Epithelial cell of proximal tubule (primary cell): ENCODE measurements at places on chromosomes 13 and 19. TPM values are rescaled to one million over a fixed set of nuclear protein-coding genes. Genes with fewer than 3 reads are reported as not detected.

GRCh38 chr13:98921015-98921580, 56.8 kb downstream of the DOCK9 start:
- DNase-seq = no peak

DNA sequence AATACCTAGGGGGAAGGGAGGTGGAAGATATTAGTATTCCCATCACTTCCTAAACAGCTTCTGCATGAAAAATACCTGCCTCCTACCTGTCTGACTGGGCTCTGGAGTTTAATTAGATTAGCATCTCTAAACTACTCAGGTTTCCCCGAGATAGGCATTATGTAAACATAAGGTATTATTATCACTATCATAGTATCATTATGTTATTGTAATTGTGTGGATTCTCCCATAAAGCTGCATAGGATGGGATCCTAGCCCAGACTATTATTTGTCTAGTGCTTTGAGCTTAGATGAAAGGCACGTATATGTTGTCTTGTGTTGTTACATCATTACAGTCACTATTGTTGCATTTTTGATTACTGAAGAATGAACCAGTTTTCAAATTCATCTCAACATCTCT, 115.2 kb upstream of the SOX21 start:
- no peak for DNase-seq

- DNase-seq = no peak
Measured at GRCh38 chr13:79901336-79901735, 420.4 kb downstream of the NDFIP2 start.

DNA sequence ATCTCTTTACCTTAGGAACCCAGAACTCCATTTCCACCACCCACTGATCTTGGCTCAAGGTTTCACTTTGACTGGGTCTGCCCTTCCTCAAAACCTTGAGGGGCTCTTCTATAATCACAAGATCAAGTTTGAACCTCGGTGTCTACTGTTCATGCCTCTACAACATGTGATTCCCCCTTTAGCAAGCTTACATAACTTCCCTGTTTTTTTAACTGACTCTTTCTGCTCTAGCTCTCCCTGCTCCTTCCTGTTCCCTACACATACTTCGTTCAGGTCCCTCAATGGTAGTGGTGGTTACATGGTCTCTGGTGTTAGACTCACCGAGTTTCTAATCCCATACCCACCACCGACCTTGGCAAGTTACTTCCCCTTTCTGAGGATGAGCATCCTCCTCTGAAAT, 26.7 kb downstream of the CEACAM8 start:
- no peak for DNase-seq

DNA sequence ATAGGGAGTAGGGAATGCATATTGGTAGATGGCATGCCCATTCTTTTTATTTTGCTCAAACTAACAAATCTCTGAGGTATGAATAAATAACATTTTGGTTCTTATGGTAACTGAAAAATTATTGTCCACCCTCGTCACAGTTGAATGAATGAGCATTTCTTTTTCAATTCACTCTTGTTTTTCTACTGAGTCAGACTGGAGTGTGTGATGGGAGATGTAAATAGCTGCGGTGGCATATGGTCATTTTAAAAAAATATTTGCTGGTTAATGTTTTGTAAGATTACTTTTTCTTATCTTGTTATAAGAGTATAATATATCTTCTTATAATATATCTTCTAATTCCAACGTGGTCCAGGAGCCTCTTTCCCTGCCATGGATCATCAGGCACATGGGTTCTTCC, 586.5 kb downstream of the SLITRK5 start:
- DNase-seq = no peak

- DNase-seq = no peak
Measured at GRCh38 chr13:72590091-72590740, 137.2 kb downstream of the MZT1 start.

- no peak for DNase-seq
Measured at GRCh38 chr13:98575009-98575903, 1.7 kb downstream of the STK24 start.

DNA sequence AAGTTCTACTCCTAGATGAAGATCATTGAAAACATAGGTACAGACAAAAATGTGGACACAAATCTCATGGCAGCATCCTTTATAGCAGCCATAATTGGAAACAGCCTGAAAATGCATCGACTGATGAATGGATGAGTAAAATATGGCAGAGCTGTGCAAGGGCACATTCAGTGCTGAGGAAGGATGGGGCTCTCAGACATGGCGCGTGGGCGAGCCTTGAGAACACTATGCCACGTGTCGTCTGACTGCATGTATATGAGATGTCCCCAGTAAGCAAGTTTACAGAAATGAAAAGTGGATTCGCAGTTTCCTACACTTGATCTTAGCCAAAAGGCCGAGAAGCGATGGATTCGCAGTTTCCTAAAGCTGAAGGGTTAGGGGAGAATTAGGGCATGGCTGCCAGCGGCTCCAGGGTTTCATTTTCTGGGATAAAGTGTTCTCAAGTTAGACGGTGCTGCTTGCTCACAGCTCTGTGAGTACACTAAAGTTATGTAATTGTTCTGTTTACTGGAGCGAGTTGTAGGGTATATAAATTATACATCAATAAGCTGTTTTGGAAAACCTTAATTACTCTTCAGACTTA, 78.0 kb downstream of the RAB20 start:
- DNase-seq = no peak

- no peak for DNase-seq
Measured at GRCh38 chr13:67372868-67373464, 142.8 kb upstream of the PCDH9 start.

GRCh38 chr13:23399347-23399746, 34.2 kb downstream of the SACS start:
- no peak for DNase-seq

DNA sequence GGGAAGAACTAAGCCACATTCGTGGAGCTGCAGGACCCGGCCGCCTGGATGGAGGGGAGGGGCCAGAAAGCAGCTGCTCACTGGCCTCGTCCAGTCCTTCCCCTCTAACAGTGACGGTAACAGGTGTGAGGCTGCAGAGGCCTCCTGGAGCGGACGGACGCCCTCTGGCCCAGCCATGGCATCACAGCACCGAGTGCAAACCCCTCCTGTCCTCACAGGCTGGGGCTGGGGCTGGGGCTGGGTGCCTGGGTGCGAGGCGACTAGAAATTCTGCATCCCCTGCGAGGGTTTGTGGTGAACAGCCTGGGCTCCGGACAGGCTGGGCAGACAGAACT, 3.6 kb downstream of the MICOS13 start:
- DNase-seq = no peak

GRCh38 chr13:58254943-58255342, 623.4 kb downstream of the PCDH17 start:
- DNase-seq = no peak

DNA sequence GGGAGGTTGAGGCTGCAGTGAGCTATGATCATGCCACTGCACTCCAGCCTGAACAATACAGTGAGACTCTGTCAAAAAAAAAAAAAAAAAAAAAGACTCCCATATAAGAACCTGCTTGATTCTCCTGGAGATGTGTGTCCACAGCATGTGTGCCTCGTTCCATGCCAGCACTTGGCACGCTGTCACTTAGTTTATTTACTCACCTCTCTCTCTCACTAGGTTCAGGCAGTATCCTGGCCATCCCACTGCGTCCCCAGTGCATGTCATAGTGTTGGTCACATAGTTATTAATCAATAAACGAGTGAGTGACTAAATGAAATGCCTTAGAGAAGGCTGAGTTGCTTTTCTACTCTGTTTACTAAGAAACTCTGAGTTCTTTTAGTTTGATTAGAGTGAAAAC, 79.1 kb upstream of the GPR12 start:
- DNase-seq = no peak

- DNase-seq = no peak
Measured at GRCh38 chr19:23771316-23771715, 12.6 kb upstream of the ZNF681 start.

- DNase-seq = no peak
Measured at GRCh38 chr19:16871871-16872270, 16.9 kb upstream of the F2RL3 start.

- DNase-seq = no peak
Measured at GRCh38 chr19:31301306-31301980, 47.8 kb downstream of the TSHZ3 start.

DNA sequence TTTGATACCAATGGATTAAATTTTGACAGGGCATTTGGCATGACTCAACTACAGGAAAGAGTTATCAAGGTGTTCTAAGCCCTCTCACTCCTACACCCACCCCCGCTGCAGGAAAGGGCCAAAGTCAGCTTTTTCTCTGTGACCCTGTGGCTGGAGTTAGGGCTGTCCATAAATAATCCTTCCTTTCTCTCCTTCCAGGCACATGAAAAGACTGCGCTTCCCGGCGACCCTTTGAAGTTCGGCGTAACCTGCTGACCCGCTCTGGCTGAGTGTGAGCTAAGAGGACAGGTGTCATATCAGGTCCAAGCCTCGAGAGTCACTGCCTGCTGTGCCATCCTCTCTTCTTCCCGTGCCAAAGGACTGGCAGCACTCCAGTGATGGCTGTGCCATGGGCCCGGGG, 25.6 kb downstream of the ZNF114 start:
- no peak for DNase-seq

- DNase-seq = no peak
Measured at GRCh38 chr13:88086577-88086976, 415.4 kb downstream of the SLITRK5 start.

DNA sequence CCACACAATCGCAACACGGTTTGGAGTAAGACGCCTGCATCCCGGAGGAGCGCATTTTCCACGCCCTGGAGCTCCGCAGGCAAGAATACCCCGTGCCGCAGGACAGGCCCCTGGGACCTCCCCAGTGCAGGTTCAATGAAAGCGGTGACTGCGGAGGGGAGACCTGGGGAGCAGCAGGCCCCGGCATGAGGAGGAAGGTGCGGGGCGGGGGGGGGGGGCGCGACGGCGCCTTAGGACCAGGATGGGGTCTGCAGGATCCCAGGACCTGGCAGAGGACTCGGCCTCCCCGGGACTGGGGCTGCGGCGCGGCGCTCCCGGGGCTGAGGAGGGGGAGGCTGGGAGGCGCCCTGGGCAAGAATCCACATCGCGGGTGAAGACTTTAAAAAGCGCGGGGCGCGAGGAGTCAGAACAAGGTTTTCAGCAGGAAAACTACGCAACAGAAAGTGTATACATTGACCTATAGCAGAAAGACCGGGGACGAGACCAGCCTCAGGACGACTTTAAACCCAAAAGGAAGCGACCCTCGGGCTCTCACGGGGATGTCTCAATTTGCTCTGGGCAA, 432 bp downstream of the ZNF611 start:
- no peak for DNase-seq

- no peak for DNase-seq
Measured at GRCh38 chr13:113110852-113111315, 5.3 kb downstream of the F7 start.

DNA sequence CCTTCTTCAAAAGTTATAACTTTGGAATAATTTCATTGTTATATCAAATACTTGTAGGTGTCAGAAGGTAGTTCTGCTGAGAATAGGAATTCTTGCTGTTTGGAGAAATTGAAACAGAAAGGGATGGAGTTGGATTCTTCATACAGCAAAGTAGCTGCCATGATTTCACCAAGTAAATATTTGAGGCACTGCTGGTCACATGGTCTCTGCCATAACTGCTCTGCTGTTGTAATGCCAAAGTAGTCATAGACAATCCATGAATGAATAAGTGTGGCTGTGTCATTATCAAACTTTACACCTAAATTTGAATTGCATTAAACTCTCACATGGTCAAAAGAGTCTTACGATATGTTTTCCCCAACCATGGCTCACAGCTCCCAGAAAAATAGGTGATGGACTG, 308.6 kb downstream of the GPC6 start:
- peak; percentile 44 for DNase-seq

- no peak for DNase-seq
Measured at GRCh38 chr19:45636902-45637301, 2.3 kb downstream of the EML2 start.

- no peak for DNase-seq
Measured at GRCh38 chr13:31029102-31029501, 96.6 kb downstream of the TEX26 start.

Gene ZNF443
- total RNA-seq = 4.3 and 7.3 TPM in 2 replicates

Gene AP3D1
- 101 and 141 TPM in 2 replicates for total RNA-seq

Gene ARID3A
- 26.6 and 37.0 TPM in 2 replicates for total RNA-seq

Gene VSTM2B
- total RNA-seq = not detected in 2 replicates

Gene DNAJC15
- 24.0 and 37.5 TPM in 2 replicates for total RNA-seq

Gene POSTN
- total RNA-seq = 0.07 and 0.52 TPM in 2 replicates

Gene TRAPPC5
- total RNA-seq = 110 and 158 TPM in 2 replicates
